T-helper 2 cell (primary cell): ENCODE measurements at places on chromosomes 1 and 21.

GRCh38 chr21:44920694-44921604 lies at the start of gene ITGB2:
Gene ITGB2 (minus strand): TSS chr21:44920899. CDS start chr21:44910782, 10,117 bp downstream.
- peak; percentile 68 for DNase-seq

- DNase-seq = peak; percentile 41
These were observed 53.1 kb downstream of the RIMS3 start for GRCh38 chr1:40612345-40612831.

GRCh38 chr1:228141226-228142044 lies 1.4 kb downstream of the GUK1 start:
- peak; percentile 58 for DNase-seq

GRCh38 chr1:201255479-201256362 lies 27.6 kb upstream of the PKP1 start:
- no peak for DNase-seq

- no peak for DNase-seq
These were observed 812.6 kb upstream of the ADGRL4 start for GRCh38 chr1:79819140-79819539.

GRCh38 chr1:27099587-27100334 lies 55.2 kb downstream of the SLC9A1 start:
- no peak for DNase-seq

DNA sequence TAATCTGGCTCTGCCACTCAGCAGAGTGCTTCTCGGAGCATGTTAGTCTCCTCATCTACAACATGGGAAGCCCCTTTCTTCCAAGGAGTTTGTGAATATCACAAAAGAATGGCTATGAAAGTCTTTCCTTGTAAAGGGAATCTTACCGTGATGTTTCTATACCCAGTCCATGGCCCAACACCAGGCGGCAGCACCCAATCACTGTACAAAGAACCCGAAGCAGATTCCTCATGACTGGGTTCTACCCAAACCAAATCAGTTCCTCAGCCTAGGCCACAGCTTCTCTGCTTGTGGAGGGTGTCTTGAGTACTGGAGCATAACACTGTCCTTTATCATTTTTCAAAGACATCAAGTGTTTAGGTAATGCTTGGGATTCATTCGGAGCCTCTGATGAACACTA lies 16.6 kb upstream of the SLFNL1 start:
- DNase-seq = no peak

- peak; percentile 50 for DNase-seq
These were observed 15.2 kb downstream of the BCAN start for GRCh38 chr1:156656806-156657740.

- DNase-seq = no peak
These were observed 29.6 kb downstream of the ZNF695 start for GRCh38 chr1:246978281-246978680.
